Panc1 (cell line): ENCODE measurements at places on chromosomes 4 and X. TPM values are rescaled to one million over a fixed set of nuclear protein-coding genes. Genes with fewer than 3 reads are reported as not detected.
A peak's percentile ranks its signal among the peaks of the same experiment; 100 is the strongest.

- no peak for DNase-seq
- H3K4me1 ChIP-seq, result no peaks in the 10 kb centered on the region
- no peaks in the 10 kb centered on the region for H3K27me3 ChIP-seq
- H3K27ac ChIP-seq, result no peak overlapping the region
Measured at GRCh38 chr4:23455456-23456158, 434.2 kb downstream of the PPARGC1A start.

DNA sequence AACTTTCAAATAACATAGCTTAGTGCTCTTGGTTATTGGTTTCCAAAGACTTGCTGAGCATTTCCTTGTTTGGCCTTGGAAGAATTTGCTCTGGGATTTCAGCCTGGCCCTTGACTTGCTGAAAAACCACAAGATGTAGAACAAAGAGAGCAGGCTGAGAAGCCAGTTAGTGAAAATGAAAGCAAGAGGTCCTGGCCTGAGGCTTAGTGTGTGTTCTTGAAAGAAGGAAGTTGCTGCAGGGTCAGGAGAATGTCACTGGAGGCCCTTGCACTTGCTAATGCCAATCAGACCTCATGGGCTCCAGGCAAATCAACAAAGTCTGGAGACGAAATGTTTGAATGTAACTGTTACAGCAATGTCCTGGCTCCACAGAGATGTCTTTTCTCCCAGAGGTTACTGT lies 79.4 kb downstream of the SYNPO2 start:
- no peaks in the 10 kb centered on the region for H3K27me3 ChIP-seq
- DNase-seq, result no peak
- H3K4me1 ChIP-seq, result no peaks in the 10 kb centered on the region
- no peak overlapping the region for H3K4me3 ChIP-seq
- no peak overlapping the region for H3K27ac ChIP-seq

GRCh38 chr4:36187723-36188333 lies 56.5 kb downstream of the ARAP2 start:
- no peak overlapping the region for H3K4me3 ChIP-seq
- peak; percentile 25 for DNase-seq
- no peak overlapping the region for H3K27ac ChIP-seq
- no peaks in the 10 kb centered on the region for H3K36me3 ChIP-seq

- H3K27me3 ChIP-seq, result no peaks in the 10 kb centered on the region
- DNase-seq, result peak; percentile 69
- no peaks in the 10 kb centered on the region for H3K36me3 ChIP-seq
- H3K4me3 ChIP-seq, result no peak overlapping the region
- no peaks in the 10 kb centered on the region for H3K4me1 ChIP-seq
Measured at GRCh38 chr4:7358100-7358735, 76.5 kb downstream of the PSAPL1 start.

KCNE5 gene
- 0.13 TPM for total RNA-seq

- no peaks in the 10 kb centered on the region for H3K27me3 ChIP-seq
- peaks cover 12% of the 10 kb centered on the region for H3K4me1 ChIP-seq
- H3K27ac ChIP-seq, result peak overlapping the region; percentile 87
- DNase-seq, result no peak
- H3K36me3 ChIP-seq, result peaks cover 9% of the 10 kb centered on the region
Measured at GRCh38 chrX:101408532-101408841, 465 bp downstream of the HNRNPH2 start.

DNA sequence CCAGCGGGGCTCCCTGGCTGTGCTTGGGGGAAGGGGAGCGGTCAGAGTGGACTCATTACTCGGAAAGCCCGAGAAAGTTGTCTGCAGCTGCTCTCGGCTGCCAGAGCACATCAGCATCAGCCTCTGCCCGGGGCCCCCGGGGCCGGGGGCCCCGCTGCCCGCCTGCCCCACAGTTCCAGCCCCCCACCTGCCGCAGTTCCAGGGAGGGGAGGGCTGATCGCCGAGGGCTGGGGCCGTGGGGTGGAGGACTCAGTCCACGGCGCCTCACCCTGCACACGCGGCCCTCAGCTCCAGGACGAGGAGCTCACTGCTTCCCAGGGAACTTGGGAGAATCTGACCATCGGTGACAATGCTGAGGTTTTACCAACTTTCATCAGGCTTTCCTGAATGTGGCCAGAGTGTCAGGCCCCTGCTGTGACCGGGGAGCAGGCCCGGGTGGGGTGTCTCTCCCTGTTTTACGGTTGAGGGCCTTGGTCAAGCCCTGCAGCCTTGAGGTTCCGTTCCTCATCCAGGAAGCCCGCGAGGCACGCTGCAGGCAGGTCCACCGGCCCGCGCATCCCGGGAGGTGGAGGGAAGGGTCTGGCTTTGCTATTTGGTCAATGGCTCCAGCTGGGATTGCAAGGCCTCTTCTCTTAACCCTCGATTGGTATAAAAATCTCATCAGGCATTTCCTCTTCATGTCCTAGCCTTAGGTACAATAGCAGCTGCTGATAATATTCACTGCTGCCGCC lies 57.2 kb downstream of the CPZ start:
- no peak overlapping the region for H3K27ac ChIP-seq
- H3K27me3 ChIP-seq, result no peaks in the 10 kb centered on the region
- no peak for DNase-seq
- H3K4me3 ChIP-seq, result no peak overlapping the region
- H3K4me1 ChIP-seq, result no peaks in the 10 kb centered on the region

DNA sequence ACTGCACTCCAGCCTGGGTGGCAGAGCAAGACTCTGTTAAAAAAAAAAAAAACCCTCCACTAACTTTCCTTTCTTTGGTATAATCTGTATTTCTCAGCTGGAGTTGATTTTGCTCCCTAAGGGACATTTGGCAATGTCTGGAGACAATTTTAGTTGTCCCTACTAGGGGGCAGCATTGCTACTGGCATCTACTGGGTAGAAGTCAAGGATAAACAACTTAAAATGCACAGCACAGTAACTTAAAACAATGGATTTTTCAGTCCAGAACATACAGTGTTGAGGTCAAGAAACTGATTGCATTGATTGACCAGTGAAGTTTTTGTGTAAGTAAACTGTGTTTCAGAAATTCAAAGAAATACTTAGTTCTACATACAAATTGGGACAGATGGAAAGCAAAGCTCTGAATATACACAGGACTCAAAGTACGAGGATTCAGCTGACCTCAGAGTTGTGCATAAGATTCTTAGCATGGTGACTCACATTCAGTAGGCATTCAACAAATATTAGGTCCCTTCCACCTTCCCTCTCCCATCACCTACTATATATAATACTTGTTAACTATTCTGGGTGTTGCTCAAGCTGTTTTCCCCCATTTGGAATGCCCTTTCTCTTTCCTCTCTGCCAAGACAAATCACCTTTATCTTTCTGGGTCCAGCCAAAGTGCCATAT lies 8.8 kb downstream of the DDX53 start:
- H3K27me3 ChIP-seq, result no peaks in the 10 kb centered on the region
- H3K27ac ChIP-seq, result no peak overlapping the region
- DNase-seq, result peak; percentile 2
- no peak overlapping the region for H3K4me3 ChIP-seq

DNA sequence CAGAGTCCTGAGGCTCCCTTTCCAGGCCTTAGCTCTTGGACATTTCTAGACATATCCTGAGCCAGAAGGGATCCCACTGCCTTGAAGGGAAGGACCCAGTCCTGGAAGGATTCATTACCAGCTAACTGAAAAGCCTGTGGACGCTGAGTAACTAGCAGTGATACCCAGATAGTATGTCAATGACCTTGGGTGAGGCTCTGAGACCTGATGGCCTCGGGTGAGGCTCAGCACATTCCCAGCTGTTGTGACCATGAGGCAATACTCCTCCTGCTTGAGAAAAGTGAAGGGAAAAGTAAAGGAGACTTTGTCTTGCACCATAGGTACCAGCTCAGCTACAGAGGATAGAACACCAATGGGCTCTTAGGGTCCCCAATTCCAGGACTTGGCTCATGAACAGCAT lies 268.1 kb downstream of the DKK2 start:
- H3K4me1 ChIP-seq, result no peaks in the 10 kb centered on the region
- DNase-seq, result no peak
- no peak overlapping the region for H3K4me3 ChIP-seq
- H3K27me3 ChIP-seq, result no peaks in the 10 kb centered on the region
- H3K36me3 ChIP-seq, result no peaks in the 10 kb centered on the region

MAGED4B gene
- 2.6 TPM for total RNA-seq

ADH1C gene
- total RNA-seq, result not detected

DNA sequence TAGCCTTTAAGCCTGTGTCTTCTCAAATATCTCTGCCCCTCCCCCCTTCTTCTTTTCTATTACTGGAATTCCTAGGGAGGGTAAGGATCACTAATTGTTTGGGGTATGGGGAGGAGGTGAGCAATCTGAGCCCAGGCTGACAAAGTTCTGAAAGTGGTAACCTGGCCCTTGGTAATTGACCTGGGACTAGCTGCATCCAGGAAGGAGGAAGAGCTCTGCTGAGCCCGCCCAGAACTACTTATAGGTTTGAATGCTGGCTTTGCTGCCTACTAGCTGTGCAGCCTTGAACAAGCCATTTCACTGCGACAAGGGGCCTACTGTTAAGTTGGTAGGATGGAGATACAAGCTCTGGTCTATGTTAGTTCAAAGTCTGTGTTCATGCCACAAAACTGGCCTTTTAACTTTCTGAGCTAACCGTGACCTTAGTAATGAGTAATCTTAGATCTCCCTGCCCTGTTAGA lies 37.8 kb downstream of the DGKK start:
- DNase-seq, result no peak
- no peak overlapping the region for H3K27ac ChIP-seq
- H3K27me3 ChIP-seq, result peaks cover 2% of the 10 kb centered on the region; the same call in 1 of the 2 replicates
- no peaks in the 10 kb centered on the region for H3K4me1 ChIP-seq
- no peak overlapping the region for H3K4me3 ChIP-seq
- no peaks in the 10 kb centered on the region for H3K36me3 ChIP-seq

DNA sequence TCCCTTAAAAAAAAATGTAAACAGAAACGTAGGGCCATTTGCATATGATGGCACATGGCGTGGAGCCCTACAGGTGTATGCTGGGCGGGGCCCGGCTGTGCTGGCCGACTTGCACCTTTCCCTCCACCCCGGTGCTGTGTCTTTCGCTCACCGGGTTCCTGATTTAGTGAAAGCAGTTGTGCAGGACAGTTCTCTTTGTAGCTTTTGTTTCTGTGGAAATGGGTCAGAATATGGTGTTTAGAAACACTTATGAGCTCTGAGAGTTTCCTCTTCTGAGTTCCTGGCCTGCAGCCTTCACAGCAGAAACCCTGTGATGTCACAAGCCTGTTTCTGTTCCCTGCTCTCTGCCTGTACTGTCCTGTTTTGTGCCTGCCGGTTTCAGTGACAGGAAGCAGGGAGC lies 22.5 kb upstream of the MSANTD1 start:
- no peaks in the 10 kb centered on the region for H3K27me3 ChIP-seq
- no peak overlapping the region for H3K27ac ChIP-seq
- H3K4me3 ChIP-seq, result no peak overlapping the region
- no peak for DNase-seq
- H3K4me1 ChIP-seq, result no peaks in the 10 kb centered on the region

DNA sequence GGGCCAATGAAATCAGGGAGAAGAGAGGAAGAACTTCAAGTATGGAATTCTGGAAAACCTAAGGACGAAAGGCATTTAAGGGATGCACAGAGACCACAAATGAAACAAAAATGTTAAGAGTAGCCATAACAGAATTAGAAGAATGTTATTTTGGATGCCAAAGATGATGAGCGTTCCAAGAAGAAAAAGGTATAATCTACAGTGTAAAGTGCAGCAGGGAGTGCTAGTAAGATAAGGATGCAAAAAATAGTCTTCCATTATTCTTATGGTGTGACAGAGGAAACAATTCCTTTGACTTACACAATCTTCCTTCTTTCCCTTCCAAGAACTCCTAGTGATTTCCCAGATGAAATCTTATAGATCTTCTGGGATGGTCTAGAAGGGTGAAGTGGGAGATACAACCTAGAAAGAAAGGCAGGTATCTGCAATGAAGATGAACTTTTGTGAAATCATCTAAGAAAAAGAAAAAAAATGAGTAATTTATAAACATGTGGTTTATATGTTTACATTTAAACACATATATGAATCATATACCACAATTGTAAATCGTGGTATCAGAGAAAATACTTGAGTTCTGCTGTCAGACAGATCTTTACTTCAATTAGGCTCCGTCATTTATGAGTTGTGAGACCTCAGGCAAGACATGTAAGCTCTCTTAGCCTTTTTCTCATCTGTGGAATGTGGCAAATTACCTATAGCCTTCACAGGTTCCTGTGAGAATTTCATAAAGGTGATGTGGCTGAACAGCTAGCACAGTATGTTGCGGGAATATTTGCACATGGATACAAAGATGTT lies 8.1 kb downstream of the MORF4L2 start:
- no peak overlapping the region; the same call in 1 of the 2 replicates for H3K27ac ChIP-seq
- peaks cover 57% of the 10 kb centered on the region for H3K36me3 ChIP-seq
- H3K4me1 ChIP-seq, result peaks cover 41% of the 10 kb centered on the region

- no peak overlapping the region for H3K27ac ChIP-seq
- no peaks in the 10 kb centered on the region for H3K27me3 ChIP-seq
- no peaks in the 10 kb centered on the region for H3K4me1 ChIP-seq
- no peak for DNase-seq
- no peaks in the 10 kb centered on the region for H3K36me3 ChIP-seq
Measured at GRCh38 chrX:49260221-49260985, 4.1 kb downstream of the FOXP3 start.

DNA sequence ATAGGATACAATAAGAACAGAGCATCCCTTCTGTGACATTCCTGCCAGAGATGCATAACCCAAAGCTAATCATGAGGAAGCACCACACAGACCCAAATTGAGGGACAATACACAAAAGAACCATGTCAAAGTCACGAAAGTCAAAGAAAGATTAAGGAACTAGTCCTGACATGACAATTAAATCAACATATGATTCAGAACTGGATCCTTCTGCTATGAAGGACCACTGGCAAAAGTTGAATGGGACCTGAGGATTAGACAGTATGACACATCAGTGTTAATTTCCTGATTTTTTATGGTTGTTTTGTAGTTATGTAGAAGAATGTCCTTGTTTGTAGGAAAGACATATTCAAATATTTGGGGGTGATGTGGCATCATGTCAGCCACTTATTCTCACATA lies 13.9 kb downstream of the ACOT9 start:
- no peak overlapping the region for H3K27ac ChIP-seq
- no peaks in the 10 kb centered on the region for H3K27me3 ChIP-seq

DNA sequence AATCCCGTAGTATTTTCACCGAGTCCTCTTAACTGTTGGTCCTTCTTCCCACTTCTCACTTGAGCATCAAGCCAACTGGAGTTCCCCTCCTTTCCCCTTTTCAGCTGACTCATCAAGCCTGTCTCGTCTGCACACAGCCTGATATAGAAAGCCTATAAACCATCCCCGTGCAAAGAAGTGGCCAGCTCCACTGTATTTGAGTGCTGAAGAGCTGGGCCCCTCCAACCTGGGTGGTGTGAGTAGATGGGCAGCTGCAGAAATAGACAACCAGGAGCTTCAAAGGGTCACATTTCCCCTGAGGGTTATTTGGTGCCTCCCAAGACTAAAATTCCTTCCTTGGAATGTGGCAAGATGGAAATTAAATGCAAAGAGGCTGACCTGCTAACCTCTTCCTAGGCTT lies 199.7 kb downstream of the HS6ST2 start:
- no peak overlapping the region for H3K4me3 ChIP-seq
- no peaks in the 10 kb centered on the region for H3K27me3 ChIP-seq
- H3K4me1 ChIP-seq, result no peaks in the 10 kb centered on the region
- no peak for DNase-seq

CCNB3 gene
- total RNA-seq, result 0.64 TPM
